ENCODE measurements at places on chromosomes 2 and 18.

DNA sequence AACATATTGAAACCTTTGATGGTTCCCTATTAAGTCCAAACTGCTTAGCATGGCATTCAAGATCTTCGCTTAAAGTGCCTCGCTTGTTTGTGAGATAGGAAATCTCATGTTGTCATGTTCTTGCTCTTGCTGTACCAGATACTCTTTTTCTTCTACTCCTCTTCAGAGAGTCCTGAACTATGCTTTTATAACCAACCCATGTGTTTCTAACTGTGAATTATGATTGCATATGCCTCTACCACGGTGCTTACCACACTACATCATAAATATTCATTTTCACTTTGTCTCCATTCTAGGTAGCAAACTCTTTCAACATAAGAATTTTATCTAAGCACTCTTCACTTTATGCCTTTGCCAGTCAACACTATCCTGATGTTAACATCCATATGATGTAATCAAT lies 23.6 kb downstream of the STAT4 start:
- H3K27me3 ChIP-seq: no peaks in the 10 kb centered on the region
- H3K4me3 ChIP-seq: no peak overlapping the region
- H3K27ac ChIP-seq: peak overlapping the region; percentile 86
- H3K4me1 ChIP-seq: peaks cover 54% of the 10 kb centered on the region

- H3K4me3 ChIP-seq: no peak overlapping the region
- no peak for DNase-seq
- peaks cover 55% of the 10 kb centered on the region for H3K27me3 ChIP-seq
- H3K4me1 ChIP-seq: peaks cover 9% of the 10 kb centered on the region
- H3K36me3 ChIP-seq: no peaks in the 10 kb centered on the region
- H3K27ac ChIP-seq: no peak overlapping the region
Measured at GRCh38 chr2:156890529-156891148, 366.9 kb upstream of the GALNT5 start.

DNA sequence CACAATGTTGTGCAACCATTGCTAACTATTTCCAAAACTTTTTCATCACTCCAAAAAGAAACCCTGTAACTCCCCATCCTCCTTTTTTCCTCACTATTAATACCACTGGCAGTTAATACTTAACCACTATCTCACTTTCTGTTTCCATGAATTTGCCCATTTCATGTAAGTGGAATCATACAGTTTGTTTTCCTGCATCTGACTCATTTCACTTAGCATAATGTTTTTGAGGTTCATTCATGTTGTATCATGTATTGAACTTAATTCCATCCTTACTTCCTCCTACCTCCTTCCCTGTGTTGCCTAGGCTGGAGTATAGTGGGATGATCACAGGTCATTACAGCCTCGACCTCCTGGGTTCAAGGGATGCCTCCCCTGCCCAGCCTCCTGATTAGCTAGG lies 68.3 kb downstream of the FAM117B start:
- H3K36me3 ChIP-seq: peaks cover 52% of the 10 kb centered on the region
- DNase-seq: no peak
- peak overlapping the region; percentile 94 for H3K27ac ChIP-seq
- H3K27me3 ChIP-seq: no peaks in the 10 kb centered on the region
- peaks cover 64% of the 10 kb centered on the region for H3K4me1 ChIP-seq

GRCh38 chr2:229096409-229097066 lies 174.5 kb downstream of the PID1 start:
- H3K27ac ChIP-seq: no peak overlapping the region
- H3K27me3 ChIP-seq: no peaks in the 10 kb centered on the region
- no peaks in the 10 kb centered on the region for H3K36me3 ChIP-seq

- peaks cover 7% of the 10 kb centered on the region for H3K36me3 ChIP-seq
- peak; percentile 65 for DNase-seq
- peak overlapping the region; percentile 88 for H3K27ac ChIP-seq
- H3K4me3 ChIP-seq: no peak overlapping the region
- no peaks in the 10 kb centered on the region for H3K27me3 ChIP-seq
- peaks cover 60% of the 10 kb centered on the region for H3K4me1 ChIP-seq
Measured at GRCh38 chr18:23970161-23971096, 44.1 kb upstream of the TTC39C start.

DNA sequence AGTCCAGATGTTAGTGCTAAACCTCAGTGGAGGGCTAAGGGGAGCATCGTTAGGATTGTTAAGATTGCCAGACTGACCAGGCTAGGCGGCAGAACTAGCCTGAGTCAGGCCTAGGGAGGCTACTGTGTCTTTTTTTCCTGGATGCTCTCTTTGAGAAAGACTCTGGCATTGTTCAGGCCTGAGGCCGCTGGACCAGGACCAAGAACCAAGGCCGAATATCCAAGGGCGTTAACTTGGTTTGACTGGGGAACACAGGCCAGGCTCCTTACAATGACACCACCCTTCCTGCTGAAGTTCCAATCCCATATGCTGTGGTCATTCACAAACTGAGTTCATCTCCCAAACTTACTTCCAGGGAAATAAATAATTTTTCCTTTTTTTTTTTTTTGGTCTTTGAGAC lies 10.6 kb downstream of the HTRA2 start:
- no peak overlapping the region for H3K4me3 ChIP-seq
- H3K27ac ChIP-seq: no peak overlapping the region
- peaks cover 6% of the 10 kb centered on the region for H3K4me1 ChIP-seq
- DNase-seq: no peak

DNA sequence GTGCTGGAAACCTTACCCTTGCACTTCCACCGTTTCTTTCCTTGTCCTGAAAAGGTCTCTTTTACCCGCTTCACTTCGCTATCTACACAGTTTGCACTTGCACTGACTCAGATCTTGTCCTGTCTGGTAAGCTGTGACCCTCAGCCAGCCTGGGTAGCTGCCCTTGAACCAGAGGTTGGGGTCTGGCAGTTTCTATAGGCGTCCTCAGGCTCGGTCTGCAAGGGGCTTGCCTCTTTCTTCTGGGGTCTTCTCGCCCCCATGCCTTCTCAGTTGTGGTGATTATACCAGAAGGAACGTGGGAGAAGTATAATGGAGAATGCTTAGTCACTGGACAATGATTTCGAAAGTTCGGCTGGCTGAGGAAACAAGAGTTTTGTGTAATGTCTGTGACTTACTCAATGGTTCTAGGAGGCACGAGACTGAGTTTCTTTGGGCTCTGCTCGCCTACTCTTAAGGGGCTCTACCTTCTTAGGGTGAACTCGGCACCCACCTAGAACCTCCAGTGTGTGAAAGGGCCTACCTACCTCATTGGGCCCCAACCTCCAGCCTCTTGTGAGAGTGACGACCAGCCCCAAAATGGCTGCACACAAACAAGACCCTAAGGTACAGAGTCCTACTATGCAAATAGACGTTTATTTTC lies 6.9 kb upstream of the STAT1 start:
- H3K27me3 ChIP-seq: no peaks in the 10 kb centered on the region
- H3K27ac ChIP-seq: no peak overlapping the region
- peaks cover 35% of the 10 kb centered on the region for H3K4me1 ChIP-seq
- peak; percentile 54 for DNase-seq
- no peak overlapping the region for H3K4me3 ChIP-seq

GRCh38 chr18:33034945-33035344 lies 262.1 kb upstream of the KLHL14 start:
- H3K27me3 ChIP-seq: no peaks in the 10 kb centered on the region
- H3K27ac ChIP-seq: no peak overlapping the region
- DNase-seq: no peak
- H3K4me1 ChIP-seq: no peaks in the 10 kb centered on the region

- no peak for DNase-seq
- H3K27ac ChIP-seq: peak overlapping the region; percentile 89
- peaks cover 84% of the 10 kb centered on the region for H3K36me3 ChIP-seq
Measured at GRCh38 chr2:157419031-157419575, 24.8 kb downstream of the CYTIP start.

GRCh38 chr2:122174061-122174460 lies 418.6 kb downstream of the TSN start:
- DNase-seq: no peak
- no peaks in the 10 kb centered on the region for H3K36me3 ChIP-seq
- no peaks in the 10 kb centered on the region for H3K4me1 ChIP-seq
- no peak overlapping the region for H3K4me3 ChIP-seq
- no peak overlapping the region for H3K27ac ChIP-seq
- H3K27me3 ChIP-seq: no peaks in the 10 kb centered on the region

GRCh38 chr2:40450796-40451430 lies 977 bp downstream of the SLC8A1 start:
- H3K27ac ChIP-seq: no peak overlapping the region
- no peaks in the 10 kb centered on the region for H3K36me3 ChIP-seq
- peaks cover 52% of the 10 kb centered on the region for H3K27me3 ChIP-seq
- DNase-seq: no peak
- H3K4me3 ChIP-seq: peak overlapping the region; percentile 73

GRCh38 chr18:61400016-61400635 lies 66.9 kb downstream of the CDH20 start:
- DNase-seq: no peak
- H3K27me3 ChIP-seq: peaks cover 4% of the 10 kb centered on the region
- no peak overlapping the region for H3K27ac ChIP-seq

GRCh38 chr2:36973320-36973719 lies 7.0 kb upstream of the STRN start:
- H3K27me3 ChIP-seq: no peaks in the 10 kb centered on the region
- H3K4me3 ChIP-seq: no peak overlapping the region
- H3K27ac ChIP-seq: no peak overlapping the region
- no peaks in the 10 kb centered on the region for H3K4me1 ChIP-seq

GRCh38 chr2:20143263-20143662 lies 81.7 kb downstream of the SDC1 start:
- peaks cover 8% of the 10 kb centered on the region for H3K27me3 ChIP-seq
- H3K36me3 ChIP-seq: no peaks in the 10 kb centered on the region
- no peak for DNase-seq
- no peak overlapping the region for H3K27ac ChIP-seq
- H3K4me1 ChIP-seq: no peaks in the 10 kb centered on the region

DNA sequence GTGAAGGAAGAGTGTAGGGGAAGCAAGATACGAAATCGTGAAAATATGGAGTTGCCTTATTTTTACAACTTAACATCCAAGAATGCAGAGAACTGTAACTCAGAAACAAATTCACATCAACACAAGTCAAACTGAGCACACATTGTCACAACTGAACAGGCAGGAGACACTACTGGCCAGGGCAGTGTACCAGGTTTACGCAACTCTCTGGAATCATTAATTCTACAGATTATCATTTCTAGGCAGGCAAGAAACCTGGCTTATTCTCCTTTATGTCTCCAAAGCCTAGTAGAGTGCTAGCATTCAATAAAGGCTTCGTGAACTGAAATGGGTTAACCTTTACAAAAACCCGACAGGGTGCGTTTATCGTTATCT lies 584 bp downstream of the COA5 start:
- H3K4me3 ChIP-seq: peak overlapping the region; percentile 83
- peaks cover 50% of the 10 kb centered on the region for H3K4me1 ChIP-seq
- no peaks in the 10 kb centered on the region for H3K27me3 ChIP-seq
- no peak for DNase-seq

DNA sequence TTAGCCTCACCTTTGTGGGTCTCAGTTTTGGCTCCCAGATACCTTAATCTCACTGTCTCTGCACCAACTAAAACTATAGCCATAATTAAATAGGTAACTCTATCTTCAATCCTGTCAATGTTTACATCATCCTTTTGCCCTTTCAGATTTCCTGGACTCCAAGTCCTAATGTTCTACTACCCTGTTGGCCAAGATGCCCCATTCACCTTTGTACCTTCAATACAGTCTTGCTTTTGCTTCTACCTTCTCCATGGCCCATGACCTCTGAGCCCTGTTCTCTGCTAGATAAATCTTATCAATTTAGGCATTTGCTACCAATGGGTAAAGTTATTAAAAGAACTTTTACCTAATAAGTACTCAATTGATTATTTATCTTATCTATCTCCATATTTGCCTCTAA lies 635.5 kb downstream of the ARHGAP15 start:
- H3K27me3 ChIP-seq: no peaks in the 10 kb centered on the region
- H3K36me3 ChIP-seq: peaks cover 26% of the 10 kb centered on the region
- H3K4me3 ChIP-seq: no peak overlapping the region
- no peak overlapping the region for H3K27ac ChIP-seq

DNA sequence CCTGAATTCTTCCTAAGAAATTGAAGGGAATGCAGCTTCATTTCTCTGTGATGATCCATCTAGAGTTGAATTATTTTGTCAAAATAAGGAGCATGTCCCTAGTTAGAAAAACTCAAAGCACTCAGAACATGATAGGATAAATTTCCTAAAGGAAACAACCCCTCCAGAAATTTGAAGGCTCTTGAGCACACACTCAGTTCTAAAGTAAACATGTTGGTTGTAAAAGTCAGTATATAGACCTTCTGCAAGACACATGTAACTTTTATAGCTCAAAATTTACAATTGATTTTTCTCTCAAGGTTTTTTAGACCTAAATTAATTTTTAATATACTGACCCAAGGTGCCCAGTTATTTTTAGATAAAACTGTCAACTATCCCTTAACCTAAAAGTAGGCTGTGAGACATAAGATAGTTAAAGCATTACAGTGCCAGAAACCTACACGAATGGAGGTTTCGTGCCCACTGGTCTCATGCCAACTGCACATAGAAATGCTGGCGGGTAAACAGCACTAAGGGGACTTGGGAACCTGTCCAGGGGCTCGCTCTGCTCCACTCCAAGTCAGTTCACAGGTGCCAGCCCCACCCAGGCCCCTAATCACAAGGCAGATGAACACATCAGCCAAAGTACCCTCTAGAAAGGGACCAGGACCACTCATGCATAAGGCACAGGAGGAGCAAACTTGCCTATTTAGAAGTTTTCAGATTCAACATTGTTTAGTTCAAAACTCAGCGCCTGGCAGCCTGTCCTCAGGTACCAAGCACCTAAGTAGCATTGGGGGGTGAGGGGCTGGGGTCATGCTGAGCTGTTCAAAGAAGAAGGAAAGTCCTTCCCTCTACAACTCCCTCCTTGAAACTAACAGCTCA lies 106.5 kb downstream of the SMC6 start:
- no peak overlapping the region for H3K27ac ChIP-seq
- H3K4me1 ChIP-seq: peaks cover 1% of the 10 kb centered on the region
- H3K27me3 ChIP-seq: no peaks in the 10 kb centered on the region
- H3K36me3 ChIP-seq: peaks cover under 1% of the 10 kb centered on the region
- H3K4me3 ChIP-seq: no peak overlapping the region

DNA sequence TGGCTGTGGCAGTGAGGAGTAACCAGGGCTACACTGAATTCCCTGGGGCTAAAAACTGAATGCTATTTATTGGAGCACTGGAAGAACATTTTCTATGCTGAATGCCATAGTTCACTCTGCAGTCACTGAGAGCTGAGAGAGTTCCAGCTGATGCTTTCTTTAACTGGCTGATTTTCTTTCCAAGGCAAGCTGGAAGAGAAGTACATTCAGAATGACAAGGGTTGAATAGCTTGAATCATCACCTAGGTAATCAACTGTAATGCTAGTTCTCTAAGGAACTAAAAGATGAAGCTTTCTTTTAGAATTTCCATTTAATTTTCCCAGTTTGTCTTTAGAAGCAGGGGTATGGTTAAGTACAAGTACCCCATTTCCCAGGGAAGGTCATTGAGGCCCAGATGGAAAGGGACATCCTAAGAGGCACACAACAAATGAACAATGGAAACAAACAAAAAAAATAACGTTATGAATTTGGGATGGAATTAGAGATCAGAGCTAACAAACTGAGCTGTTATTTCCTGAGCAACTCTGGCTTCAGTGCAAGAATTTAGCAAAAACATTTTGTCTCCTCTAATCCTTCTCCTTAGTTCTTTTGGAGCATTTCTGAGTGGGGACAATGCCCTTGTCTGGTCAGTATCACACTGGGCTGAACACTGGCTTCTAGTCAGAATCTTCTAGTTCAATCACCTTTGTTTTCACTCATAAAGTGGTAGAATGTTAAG lies 132.8 kb upstream of the REG3A start:
- no peak overlapping the region for H3K27ac ChIP-seq
- peaks cover 1% of the 10 kb centered on the region for H3K36me3 ChIP-seq
- DNase-seq: no peak
- H3K4me3 ChIP-seq: no peak overlapping the region
- H3K4me1 ChIP-seq: no peaks in the 10 kb centered on the region

All from activated naive CD8-positive, alpha-beta T cell treated with anti-CD3 and anti-CD28 coated beads for 36 hours (primary cell).